CD4-positive, alpha-beta T cell treated with Interleukin-15 for 4 hours (primary cell): ENCODE measurements at places on chromosomes 1 and 21.

GRCh38 chr1:33335020-33335419, 14.1 kb upstream of the A3GALT2 start:
- no peak for DNase-seq

DNA sequence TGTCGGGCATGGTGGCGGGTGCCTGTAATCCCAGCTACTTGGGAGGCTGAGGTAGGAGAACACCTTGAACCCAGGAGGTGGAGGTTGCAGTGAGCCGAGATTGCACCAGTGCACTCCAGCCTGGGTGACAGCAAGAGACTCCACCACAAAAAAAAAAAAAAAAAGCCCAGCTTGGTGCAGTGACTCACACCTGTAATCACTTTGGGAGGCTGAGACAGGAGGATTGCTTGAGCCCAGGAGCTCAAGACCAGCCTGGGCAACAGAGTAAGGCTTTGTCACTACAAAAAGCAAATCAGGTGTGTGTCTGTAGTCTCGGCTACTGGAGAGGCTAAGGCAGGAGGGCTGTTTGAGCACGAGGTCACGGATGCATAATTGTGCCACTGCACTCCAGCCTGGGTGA, 5.0 kb upstream of the H6PD start:
- no peak for DNase-seq

DNA sequence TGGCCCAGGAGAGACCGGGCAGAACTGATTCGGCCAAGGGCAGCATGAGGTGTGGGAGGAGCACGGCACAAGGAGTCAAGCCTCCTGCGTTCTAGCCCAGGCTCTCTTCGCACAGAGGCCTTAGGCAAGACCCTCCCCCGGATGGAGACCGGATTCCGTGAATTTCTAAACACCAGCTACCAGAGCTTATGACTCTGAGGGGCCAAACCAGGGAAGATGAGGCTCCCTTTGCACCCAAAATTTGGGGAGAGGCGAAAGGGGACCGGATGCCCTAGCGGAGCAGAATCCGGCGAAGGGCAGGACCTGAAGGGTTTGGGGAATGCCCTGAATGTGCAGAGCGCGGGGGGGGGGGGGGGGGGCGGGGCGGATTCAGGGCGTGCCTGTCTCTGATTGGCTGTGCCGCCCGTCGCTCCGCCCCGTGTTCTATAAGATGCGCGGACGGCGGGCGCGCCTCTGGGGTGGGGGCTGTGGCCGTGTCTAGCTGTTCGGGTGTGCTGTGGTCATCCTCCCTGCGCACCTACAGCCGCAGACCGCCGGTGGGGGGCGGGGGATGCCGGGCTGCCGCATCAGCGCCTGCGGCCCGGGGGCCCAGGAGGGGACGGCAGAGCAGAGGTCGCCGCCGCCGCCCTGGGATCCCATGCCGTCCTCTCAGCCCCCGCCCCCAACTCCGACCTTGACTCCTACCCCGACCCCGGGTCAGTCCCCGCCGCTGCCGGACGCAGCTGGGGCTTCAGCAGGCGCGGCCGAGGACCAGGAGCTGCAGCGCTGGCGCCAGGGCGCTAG, at the start of gene TRNP1:
TRNP1 (plus strand) TSS at position 456 of the 783 bp plus-strand sequence; CDS start at position 551, 95 bp downstream.
- DNase-seq: peak; percentile 61

DNA sequence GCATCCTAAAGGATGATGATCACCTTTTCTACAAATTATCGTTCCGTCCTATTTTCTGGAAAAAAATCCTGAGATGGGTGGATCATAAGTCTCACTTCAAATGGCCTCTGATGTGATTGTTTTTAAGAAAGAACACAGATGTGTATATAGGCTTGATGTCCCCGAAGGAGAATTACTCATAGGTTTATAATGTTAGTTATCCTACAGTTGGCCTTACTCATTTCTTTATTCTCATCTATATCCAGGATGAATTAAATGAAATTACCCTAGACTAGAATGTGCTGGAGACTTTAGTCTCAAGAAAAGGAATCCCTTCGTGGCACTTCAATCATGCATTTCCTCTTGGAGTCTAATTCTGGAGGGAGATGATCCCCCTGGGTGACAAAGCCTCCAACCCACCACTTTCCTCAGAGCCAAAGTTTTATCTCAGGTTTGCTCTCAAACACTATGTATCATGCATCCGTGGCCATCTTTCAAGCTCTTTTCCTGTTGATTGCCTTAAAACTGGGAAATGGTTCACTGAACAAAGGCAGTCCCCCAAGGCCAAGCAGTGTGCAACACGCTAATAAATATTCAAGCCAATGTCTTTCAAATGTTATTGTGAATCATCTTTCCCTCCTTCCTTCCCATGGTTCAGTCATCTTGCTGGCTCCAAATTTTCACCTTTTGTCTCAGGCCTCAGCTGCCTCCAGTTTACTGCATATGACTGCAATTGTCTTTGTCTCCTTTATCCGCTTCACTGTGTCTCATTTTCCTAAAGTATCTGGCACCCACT, 32.5 kb upstream of the SMYD2 start:
- DNase-seq: no peak

- DNase-seq: no peak
These were observed 39.5 kb upstream of the NEK7 start for GRCh38 chr1:198117267-198117666.

- no peak for DNase-seq
These were observed 62.3 kb downstream of the PTGS2 start for GRCh38 chr1:186617926-186618325.

GRCh38 chr21:32800056-32800455, 28.5 kb upstream of the PAXBP1 start:
- no peak for DNase-seq

DNA sequence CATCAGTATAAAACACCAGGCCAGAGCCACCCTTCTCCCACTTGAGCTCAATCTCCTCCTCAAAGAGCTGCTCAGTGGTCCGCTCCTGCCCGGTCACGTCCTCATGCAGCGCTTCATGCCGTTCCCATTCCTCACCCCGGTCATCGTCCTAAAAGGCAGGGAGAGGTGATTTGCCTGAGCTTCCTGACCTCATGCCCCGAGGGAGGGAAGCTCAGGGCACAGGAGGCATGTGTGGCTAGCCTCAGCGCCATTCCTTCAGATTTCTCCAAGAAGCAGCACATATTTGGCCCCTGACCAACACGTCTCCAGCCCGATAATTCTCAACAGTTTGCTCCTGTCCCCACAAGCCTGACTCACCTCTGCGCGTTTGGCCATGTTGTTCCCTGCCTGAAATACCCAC, 4.2 kb upstream of the GPN2 start:
- DNase-seq: no peak

- no peak for DNase-seq
These were observed 24.3 kb upstream of the NID1 start for GRCh38 chr1:236089046-236089773.

GRCh38 chr1:23790696-23791515, at the start of gene LYPLA2:
Gene LYPLA2, plus strand, starts transcription at chr1:23791145. Its CDS starts 1,538 bp downstream, at chr1:23792683.
- peak; percentile 82 for DNase-seq

DNA sequence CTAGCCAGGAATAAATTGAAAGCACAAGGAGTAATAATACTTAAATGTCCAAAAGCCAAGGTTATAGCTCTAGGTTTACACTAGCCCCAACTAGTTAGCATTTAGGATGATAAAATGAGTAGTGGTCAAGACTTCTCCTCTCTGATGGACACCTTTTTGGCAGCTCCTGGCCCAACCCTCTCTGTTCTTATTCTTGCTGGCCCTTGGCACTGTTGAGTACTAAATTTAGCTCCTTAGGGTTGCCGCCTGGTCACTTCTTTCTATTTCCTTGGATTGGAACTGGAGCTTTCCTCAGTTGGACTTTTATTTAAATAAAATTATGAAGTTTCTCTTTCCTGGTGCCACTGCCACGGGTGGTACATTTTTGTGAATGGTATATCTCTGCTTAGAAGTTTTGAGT, 28.3 kb downstream of the ARID1A start:
- DNase-seq: no peak

GRCh38 chr1:115492019-115492595, 149.7 kb upstream of the VANGL1 start:
- no peak for DNase-seq

DNA sequence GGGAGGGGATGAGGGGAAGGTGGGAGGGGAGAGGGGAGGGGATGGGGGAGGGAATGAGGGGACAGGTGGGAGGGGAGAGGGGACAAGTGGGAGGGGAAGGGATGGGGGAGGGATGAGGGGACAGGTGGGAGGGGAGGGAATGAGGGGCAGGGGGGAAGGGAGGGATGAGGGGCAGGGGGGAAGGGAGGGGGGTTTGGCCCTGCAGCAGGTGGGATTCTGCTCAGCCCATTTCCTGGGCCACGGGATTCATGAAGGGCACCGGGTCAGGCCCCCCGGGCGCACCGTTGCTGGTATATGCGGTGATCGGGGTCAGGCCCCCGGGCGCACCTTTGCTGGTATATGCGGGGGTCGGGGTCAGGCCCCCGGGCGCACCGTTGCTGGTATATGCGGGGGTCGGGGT, 15.1 kb upstream of the SAMD11 start:
- DNase-seq: no peak

- no peak for DNase-seq
These were observed 89.6 kb downstream of the AK5 start for GRCh38 chr1:77371396-77371795.

- DNase-seq: no peak
These were observed 42.1 kb upstream of the ABCG1 start for GRCh38 chr21:42176859-42177258.

GRCh38 chr1:58748666-58749065, 35.2 kb downstream of the JUN start:
- DNase-seq: no peak

DNA sequence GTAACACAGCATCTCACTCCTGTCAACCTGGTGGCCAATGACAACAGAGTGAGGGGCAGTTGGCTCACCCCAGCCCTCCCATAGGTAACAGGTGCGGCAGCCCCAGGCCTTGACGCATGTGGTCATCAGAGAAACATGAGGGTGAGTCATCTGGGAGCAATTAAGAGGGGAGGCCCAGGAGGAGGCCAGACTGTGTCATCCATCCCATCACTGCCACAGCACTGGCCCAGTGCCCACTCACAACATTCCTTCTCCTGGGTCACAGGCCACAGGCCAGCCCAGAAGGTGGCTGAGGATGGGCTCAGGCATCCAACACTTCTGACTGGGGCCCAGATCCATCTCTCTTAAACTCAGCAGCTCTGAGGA, 17.1 kb downstream of the TEX35 start:
- DNase-seq: no peak

DNA sequence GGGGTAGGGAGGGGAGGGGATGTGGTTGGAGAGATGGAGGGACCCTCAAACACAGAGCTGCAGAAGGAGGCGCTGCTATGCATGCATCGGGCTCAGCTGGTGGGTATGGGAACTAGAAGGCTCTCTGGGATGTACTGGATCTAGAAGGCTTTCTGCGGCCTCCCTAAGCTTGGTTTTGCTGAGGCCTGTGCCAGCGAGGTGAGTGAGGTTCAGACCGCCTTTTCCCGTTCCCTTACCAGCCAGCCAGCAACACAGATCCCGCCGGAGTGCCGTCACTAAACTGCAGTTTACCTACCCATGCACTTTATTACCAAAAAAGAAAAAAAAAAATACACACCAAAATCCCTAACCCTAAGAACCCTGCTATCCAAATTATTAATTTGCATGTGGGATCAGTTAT, 180.2 kb downstream of the PRDM16 start:
- DNase-seq: no peak

DNA sequence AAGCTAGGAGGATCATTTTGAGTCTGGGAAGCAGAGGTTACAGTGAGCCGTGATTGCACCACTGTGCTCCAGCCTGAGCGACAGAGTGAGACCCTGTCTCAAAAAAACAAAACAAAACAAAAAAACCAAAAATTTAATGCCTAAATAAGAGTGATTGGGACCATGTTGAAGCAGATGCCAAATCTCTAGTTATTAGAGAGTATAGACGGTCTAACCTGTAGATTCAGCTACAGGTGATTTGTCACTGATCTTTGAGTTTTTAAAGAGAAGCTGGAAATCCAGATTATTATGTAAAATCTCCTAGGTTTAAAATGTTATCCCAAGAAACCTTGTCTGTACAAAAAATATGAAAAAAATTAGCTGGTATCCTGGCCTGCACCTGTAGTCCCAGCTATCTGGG, 11.5 kb downstream of the HDAC1 start:
- DNase-seq: no peak

- DNase-seq: peak; percentile 47
These were observed 4.1 kb downstream of the TAGLN2 start for GRCh38 chr1:159921251-159921650.

GRCh38 chr1:32099426-32099825, 8.4 kb upstream of the KPNA6 start:
- no peak for DNase-seq

GRCh38 chr1:228209657-228210056, 1.8 kb downstream of the OBSCN start:
- no peak for DNase-seq

- DNase-seq: no peak
These were observed 245.6 kb downstream of the RRAGC start for GRCh38 chr1:38613996-38614395.

GRCh38 chr21:45820171-45821091, 161.1 kb upstream of the COL6A1 start:
- peak; percentile 63 for DNase-seq

DNA sequence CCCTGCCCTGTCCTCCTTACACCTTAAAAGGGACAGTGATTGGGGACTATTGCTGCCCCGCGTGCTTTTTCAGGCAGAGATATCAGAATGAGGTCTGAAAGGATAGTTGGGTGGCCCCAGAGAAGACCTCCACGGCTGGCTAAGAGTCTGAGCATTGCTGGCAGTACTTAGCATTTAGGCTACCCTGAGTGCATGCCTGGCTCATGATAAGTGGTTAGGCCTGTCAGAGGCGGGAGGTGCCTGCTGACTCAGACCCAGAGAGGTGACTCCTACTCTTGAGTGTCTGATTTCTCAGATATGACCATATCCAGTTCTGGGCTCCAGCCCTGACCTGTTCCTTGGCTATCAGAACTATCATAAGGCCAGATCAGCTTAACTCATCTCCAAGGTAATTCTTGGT, 213.7 kb downstream of the PBX1 start:
- DNase-seq: no peak

- no peak for DNase-seq
These were observed 22.6 kb upstream of the DDX59 start for GRCh38 chr1:200692316-200692715.

- DNase-seq: peak; percentile 49
These were observed at the start of gene RALGPS2 for GRCh38 chr1:178724728-178725465. Gene RALGPS2, plus strand, starts transcription at chr1:178725244. Its CDS starts 51,521 bp downstream, at chr1:178776765.

DNA sequence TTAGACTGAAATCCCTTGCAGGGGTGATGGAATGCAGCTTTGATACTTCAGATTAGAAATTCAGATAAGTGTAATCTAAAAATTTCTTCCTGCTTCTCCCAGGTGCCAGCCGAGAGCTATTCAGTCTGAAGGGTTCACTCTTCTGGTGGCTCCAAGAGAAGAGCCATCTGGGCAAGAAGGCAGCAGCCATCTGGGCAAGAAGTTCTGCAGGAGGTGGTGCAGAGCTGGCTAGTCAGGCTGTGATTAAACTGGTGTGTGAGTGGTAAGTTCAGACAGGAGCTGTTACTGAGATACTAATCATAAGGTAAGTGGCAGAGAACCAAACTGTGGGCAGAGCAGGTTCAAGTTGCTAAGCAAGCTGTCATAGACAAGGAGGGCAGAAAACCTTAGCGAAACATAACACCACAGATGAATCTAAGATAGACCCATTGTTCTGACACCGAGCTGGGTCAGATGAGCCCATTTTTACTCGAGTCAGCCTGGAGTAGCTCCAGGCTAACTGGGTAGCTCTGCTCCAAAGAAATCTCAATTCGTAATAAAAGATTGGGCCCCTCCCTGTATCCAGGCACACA, 14.4 kb upstream of the TP53BP2 start:
- no peak for DNase-seq

- no peak for DNase-seq
These were observed 7.1 kb upstream of the MATN1 start for GRCh38 chr1:30730346-30731108.
